T-helper 9 cell (primary cell): ENCODE measurements at places on chromosomes 12 and 14.

DNA sequence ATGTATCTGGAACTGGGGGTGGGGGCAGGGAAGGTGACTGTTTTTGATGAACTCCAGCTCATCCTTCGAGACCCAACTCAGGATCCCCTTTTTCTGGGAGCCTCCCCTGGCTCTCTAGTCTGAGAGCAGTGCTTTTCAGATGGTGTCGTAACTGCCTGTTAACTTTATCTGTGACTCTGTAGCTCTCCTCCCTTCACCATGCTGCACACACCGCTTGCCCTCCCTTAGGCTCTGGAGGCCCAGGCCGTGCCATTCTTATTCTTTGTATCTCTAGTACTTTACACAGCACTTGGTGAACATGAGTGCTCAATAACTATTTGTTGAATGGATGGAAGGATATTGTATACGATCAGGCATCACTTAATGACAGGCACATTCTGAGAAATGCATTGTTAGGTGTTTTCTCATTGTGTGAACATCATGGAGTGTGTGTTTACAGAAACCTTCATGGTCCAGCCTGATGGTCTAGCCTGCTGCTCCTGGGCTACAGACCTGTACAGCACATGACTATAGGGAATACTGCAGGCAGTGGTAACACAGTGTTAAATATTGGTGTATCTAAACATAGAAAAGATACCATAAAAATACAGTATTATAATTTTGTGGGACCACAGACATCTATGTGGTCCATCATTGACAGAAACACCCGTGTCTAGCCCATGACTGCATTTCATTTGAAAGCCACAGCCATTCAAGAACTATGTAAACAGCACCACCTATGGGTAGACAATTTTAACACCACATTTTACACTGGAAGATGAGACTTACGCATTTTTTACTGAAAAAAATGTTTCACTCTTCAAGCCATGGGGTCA, 91.8 kb downstream of the EML1 start:
- DNase-seq: no peak

- no peak for DNase-seq
Measured at GRCh38 chr14:70289138-70289537, 70.3 kb downstream of the COX16 start.

DNA sequence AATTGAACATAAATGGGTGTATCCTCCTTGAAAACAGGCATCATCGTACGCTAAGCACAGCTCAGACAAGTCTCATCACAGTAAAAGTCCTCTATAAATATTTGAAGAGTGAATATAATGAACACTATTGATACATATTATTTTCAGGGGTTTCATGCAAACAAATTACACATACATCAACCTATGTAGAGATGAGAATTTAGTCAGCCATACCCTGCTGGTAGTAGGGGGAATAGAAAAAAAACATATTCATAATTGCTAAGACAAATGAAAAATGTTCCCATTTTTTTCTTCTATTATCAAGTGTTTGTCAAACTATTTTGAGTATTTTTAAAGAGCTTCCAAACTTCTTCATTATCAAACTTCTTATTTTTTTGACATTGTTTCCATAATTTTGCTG, 205.6 kb upstream of the SOX5 start:
- DNase-seq: no peak

- no peak for DNase-seq
Measured at GRCh38 chr12:40034712-40035111, 71.2 kb downstream of the SLC2A13 start.

GRCh38 chr14:50560931-50561285, 963 bp downstream of the ATL1 start:
- DNase-seq: peak; percentile 2

DNA sequence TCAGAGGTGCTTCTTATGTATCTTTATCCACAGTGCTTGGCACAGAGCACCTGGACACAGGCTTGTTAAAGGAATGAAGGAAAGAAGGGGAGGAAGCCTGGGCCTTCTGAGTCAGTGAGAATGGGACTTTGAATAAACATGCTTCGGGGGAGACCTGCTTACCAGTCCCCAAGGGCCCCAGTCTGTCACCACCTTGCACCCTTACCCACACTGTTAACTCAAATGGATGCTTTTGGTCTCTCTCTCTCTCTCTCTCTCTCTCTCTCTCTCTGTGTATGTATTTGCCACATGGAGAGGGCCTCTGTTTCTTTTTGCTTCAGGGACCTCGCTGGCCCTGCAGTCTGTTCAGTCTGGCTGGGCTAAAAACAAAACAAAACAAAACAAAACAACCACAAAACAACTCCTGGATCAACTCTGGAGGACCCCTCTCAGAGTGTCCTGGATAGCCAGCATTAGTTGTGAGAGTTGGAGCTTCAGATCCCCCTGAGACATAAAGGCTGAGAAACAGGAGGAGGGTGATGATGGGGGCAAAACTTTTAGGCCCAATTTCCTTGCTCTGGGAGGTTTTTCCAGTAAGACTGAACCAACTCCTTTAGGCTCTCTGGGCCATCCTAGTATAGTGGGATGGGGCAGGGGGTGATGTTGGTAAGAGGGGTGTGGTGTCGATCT, 1.9 kb downstream of the KIF5A start:
- DNase-seq: no peak

GRCh38 chr14:61524211-61524806, 171.0 kb upstream of the HIF1A start:
- no peak for DNase-seq

- no peak for DNase-seq
Measured at GRCh38 chr12:21528953-21529352, 2.9 kb downstream of the SPX start.

DNA sequence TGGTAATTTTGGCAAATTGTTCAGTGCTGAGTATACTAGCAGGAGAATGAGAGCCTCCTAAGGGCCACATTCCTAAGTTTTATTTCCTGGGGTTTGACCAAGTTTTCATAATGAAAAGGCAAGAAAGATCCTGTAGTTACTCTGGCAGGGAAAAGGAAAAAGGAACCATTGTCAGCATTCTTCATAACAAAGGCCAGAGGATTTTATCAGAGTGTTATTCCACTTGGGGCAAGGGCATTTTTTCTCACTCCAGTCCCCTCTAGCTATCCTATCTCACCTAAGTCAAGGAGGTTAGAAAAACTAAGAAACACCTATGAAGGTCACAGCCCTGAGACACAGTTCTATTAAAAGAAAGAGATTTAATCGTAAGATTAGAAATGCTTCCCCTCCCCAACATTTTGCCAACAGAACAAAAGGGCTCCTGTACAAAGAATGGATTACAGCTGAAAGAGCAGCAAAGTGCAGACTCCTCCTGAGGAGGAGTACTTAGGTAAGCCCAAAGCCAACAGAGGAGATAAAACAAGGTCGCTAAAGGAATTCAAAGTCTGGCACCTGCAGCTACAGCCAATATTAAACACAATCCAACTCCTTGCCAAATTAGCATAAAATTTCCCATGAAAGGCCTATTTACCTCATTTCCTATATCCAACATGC, 162.4 kb downstream of the GALC start:
- no peak for DNase-seq

GRCh38 chr12:107649661-107650061, 35.9 kb upstream of the PWP1 start:
- DNase-seq: no peak

DNA sequence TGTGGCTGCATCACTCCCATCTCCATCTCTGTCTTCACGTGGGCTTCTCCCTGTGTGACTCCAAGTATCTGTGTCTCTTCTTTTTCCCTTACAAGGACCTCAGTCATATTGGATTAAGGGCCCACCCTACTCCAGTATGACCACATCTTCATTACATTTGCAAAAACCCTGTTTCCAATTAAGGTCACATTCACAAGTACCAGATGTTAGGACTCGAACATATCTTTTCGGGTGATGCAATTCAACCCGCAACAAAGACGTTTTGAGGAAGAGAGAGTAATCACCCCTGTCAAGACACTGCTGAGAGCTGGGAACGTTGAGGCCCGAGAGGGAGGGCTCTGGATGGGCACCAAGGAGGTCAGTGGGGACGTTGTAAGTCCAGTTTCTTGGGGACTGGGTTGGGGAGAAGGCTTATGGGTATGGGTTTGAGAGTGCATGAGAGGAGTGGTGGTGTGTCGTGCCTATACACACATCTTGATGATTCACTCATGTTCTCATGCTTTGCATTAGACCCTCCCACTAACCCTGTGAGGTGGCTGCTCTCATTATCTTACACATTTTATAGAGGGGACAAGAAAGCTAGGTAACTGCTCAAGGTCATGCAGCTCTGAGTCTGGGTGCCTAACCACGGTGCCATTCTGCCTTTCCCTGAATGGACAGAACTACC, 12.1 kb upstream of the IFI27 start:
- DNase-seq: no peak

DNA sequence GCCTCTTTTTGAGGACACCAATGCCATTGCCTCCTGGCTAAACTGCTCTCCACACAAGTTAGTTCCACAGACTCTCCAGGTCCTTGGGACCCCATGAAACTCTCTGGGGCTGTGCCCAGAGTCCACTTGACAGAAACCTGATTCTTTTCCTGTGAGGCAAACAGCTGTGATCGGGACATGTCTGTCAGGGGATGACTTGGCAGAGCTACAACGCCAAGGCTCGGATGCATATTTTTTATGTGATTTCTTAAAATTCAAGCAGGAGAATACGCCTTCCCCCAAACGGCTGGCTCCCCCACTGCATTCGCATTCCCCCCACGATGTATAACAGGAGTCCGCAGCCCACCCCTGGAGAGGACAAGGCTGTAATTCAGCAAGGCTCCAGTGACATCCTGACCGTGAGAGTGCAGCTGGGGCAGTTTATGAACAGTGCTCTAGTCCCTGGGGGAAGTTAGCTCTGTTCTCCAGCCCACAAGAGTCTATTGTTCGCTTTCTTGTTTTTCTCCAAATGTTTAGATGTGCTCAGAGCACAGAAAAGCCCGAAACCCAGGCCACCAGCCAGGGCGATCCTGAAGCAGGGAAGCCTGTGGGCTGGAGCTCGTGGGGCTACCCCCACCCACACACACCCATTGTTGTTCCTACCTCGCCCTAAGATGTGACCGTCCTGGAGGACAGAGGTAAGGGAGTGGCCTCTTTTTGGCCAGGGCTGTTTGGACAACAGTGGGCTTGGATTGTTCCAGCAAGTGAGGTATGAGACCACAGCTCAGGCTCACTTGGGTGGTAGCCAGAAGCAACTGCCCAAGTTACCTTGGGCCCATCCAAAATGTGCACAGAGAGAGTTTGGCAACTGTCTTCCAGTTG, 159.5 kb downstream of the ZFP36L1 start:
- DNase-seq: no peak

- no peak for DNase-seq
Measured at GRCh38 chr12:74415633-74416032, 122.0 kb upstream of the ATXN7L3B start.

DNA sequence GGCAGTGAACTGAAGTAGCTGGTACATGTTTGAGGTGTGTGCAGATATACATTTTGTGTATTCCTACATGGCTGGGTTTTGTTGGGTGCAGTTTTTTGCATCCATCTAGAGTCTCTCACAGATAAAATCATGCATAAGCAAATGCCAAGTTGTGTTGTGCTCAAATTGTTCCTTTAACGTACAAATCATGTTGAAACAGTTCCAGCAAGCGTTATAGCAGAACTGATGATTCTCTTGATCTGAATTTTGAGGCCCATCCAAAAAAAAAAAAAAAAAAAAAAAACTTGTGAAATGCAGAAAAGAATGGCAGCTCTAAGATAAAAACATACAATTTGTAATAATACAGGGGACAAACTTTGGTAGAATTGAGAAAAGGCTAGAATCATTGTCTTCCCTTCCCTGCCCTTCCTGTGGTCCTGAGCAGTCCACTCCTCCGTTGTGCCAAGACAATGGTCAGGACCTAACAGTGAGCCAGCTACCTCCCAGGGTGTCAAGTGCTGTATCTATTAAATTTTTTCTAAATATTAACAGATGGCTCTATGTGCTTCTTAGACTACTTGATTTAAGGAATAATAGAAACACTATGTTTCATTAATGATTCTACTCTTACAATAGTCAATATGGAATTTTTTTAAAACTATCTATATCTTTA, 122.1 kb downstream of the PLEKHA5 start:
- no peak for DNase-seq

DNA sequence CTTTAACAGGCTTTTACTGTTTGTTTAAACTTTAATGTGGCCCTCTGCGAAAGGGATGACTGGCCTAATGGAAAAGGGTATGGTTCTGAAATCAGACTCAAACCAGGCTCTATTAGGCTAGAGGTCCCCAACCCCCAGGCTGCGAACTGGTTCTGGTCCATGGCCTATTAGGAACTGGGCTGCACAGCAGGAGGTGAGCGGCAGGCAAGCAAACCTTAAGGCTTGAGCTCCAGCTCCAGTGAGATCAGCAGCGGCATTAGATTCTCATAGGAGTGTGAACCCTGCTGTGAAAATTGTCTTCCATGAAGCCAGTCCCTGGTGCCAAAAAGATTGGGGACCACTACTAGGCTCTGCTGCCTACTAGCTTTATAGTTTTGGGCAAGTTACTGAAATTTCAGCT, 11.1 kb downstream of the GALNT4 start:
- DNase-seq: no peak

GRCh38 chr12:64187370-64187769, 34.7 kb downstream of the KICS2 start:
- DNase-seq: no peak

GRCh38 chr12:53005215-53005985, 856 bp upstream of the EIF4B start:
- DNase-seq: peak; percentile 1

DNA sequence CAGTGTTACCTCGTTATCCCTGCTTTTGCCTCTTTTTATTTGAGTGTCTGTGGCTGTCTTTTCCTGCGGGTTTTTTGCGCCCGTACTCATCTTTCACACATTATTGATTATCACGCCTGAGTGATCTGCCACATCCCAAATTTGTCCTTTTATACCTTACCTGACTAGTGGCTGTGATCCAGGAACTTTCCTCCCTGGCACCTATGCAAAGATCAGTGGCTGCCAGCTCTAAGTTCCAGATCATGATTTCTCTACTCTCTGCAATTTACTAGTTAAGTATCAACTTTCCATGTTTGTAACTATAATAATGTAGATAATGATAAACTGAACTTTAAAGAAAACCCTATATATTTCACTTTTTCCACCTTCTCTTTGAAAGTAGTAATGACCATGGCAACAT, 36.9 kb downstream of the PLEKHA5 start:
- no peak for DNase-seq

GRCh38 chr12:47803191-47803875, 16.4 kb downstream of the HDAC7 start:
- no peak for DNase-seq

DNA sequence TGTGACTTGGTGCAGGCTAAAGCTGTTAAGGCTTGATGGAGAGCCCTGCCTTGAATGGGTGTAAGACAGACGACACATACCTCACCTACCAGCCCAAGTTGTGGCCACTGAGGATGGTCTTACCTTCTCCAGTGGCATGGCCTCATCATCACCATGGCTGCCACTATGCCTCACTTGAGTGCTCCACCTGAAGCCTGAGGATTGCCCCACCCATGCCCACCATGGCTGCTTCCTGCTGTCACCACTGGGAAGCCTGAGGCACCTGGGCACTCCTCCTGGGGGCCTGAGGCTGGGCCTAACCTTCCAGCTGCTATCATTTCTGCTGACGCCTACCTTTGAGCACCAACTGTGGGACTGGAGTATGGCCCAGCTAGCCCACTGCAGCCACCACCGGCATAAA, 1605.7 kb upstream of the FLRT2 start:
- DNase-seq: no peak
